ENCODE measurements at places on chromosomes 5 and 9.

- no peak for DNase-seq
Measured at GRCh38 chr5:145936401-145937131, at the start of gene SH3RF2. Gene SH3RF2, plus strand, starts transcription at chr5:145936578. Its CDS starts 1,351 bp downstream, at chr5:145937929.

DNA sequence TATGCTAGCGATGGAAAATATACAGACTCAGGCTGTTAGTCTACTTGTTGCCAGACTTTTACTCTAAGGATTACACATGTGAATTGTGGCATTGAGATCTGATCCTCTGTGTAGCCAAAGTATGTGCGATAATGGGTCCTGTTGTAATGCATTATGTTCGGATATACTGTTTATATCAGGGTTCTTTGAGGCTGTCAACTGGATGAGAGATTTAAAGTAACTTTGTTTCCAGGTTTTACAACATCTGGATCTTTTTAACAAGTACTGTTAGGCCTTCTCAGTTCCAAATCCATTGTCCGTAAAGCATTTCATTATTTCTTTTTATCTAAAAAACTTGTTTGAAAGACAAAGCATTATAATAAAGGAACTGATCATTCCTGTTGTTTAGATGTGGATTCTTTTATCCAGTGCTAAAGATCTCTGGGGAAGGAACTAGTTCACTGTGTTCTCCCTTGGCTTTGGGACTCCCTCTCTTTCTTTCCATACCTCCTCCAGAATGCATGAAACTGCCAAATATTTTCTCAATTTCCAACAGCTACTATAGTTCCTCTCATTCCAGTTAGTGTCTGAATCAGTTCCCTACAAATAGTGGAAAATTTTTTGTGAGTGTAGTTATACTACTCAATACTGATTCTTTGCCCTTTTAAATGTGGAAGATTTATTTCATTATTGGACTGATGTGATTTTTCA lies 68.8 kb downstream of the HACD4 start:
- DNase-seq, result no peak

GRCh38 chr9:28970241-28970654 lies 1397.0 kb upstream of the C9orf72 start:
- DNase-seq, result no peak

- no peak for DNase-seq
Measured at GRCh38 chr9:86082870-86083269, 16.5 kb downstream of the GOLM1 start.

DNA sequence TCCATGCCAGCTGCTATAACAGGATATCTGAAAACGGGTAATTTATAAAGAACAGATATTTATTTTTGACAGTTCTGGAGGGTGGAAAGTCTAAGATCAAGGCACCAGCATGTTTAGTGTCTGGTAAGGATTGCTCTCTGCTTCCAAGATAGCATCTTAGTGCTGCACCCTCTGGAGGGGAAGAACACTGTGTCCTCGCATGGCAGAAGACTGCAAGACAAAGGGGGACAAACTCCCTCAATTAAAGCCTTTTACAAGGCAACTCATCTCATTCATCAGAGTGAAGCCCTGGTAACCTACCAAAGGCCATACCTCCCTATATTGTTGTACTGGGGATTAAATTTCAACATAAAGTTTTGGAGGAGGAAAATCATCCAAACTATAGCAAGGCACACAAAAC lies 298.9 kb upstream of the EDIL3 start:
- DNase-seq, result no peak

- no peak for DNase-seq
Measured at GRCh38 chr9:104896131-104896530, 31.8 kb downstream of the ABCA1 start.

DNA sequence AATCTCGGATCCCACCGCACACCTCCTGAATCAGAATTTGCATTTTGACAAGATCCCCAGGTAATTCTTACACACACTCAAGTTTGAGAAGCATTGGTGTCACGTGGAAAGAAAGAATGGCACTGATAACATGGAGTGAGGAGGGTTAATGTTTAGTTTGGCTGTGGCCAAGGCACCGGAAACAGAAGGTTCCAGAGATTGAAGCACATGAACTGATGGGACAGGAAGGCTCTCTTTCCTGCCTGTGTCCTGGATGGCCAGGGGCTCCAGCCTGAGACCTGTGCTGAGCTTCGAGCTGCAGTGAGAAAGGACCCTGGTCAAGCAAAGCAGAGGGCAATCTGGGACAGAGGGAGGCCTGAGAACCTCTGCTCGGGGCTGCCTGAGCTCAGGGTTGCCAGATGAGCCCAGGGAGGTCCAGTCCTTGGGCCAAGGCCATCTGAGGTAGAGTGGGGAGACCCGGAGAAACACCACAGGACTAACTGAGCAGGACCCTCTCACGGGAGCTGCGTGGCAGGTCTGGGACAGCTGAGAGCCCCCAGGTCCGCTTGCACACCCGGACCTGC lies 27.3 kb downstream of the AFAP1L1 start:
- DNase-seq, result no peak

DNA sequence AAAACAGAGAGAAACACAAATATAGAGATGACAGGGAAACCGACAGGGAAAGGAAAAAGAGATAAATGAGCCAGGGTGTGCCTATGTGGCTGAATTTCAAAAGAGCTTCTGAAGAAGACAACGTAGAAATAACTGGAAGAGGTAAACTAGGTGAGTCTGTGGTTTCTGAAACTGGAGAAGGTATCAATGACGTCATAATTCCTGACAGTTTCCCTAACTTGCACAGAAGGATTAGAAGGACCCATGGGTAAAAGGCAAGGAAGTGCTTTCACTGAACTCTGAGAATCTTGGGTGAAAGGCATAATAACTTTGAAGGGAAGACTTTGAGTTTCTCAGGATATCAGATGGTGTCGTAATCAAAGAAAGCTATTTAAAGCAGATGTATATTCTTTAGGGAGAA lies 790.8 kb upstream of the NUDT12 start:
- no peak for DNase-seq

- DNase-seq, result no peak
Measured at GRCh38 chr5:57532513-57533497, 50.2 kb upstream of the ACTBL2 start.

DNA sequence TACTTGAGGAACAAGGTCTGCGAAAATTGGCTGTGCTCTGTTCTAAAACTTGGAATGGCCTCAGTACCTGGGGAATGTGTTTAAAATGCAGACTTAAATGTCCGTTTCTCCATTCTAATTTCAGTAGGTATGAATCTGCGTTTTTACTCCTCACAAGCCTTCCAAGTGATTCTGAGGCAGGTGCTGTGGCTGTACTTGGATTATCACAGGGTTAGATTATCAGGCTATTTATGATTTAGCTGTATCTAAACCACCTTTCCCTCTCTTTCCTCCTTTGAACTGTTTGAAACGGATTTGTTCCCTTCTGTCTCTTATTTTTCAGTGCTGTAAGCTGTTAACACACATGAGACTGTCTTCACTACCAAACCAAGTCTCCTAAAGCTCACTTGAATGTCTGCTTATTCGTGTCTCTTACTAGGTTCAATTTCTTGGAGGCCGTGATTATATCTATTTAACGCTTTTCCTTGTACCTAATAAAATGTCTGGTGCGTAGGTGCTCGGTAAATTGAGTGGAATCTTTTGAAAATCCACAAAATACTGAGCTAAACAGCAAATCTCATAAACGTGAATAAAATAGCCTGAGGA lies 714 bp upstream of the CETN3 start:
- DNase-seq, result no peak

DNA sequence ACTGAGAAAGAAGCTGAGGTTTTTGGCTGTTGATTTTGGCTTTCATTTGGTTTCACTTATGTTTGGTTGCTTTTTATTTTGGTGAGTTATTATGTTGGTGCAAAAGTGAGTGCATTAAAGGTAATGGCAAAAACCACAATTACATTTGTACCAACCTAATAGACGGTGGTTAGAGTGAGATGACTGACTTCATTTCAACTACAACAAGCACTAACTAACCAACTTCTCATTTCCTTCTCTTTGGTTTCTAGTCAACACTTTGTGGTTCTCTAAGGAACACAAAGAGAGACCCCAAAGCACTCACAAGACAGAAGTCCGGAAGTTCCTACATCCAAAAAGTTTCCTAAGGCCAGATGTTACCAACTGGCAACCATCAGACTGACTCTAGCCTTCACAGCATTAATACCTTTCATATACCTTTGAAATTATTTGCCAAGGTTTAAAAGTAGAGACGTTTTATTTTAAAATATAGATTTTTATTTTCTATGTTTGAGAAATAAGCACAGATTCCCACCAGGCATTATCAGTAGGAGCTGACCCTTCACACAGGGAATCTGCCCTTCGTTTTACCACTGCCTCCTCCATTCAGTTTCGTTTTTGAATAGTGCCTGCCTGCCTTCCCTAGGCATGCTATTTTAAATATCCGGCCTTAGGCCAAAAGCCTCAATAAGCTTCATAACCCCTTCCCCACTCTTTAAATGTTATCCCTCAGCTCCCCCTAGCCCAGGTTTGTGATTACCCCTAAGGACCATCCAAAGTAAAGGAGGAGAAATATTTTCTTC lies 301.1 kb upstream of the PTGER4 start:
- DNase-seq, result no peak

DNA sequence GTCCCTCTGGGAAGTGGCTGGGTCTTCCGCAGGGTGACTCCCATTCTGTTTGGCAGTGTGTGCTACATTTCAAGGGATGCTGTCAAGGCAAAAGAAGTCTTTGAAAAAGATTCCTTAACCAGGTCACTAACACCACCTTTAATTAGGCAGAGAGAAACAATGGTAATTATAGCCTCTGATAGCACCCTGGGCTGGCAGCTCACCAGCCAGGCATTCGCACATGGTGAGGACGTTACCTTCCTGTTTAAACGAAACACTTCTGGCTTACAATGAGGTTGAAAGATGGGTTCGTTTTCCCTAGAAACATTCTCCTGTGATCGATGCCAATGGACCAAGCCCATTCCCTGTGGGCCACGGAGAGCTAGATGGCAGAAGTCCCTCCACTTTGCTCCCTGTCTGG lies 230.1 kb upstream of the PANK3 start:
- DNase-seq, result no peak

GRCh38 chr5:158814521-158814920 lies 285.2 kb downstream of the EBF1 start:
- DNase-seq, result no peak

DNA sequence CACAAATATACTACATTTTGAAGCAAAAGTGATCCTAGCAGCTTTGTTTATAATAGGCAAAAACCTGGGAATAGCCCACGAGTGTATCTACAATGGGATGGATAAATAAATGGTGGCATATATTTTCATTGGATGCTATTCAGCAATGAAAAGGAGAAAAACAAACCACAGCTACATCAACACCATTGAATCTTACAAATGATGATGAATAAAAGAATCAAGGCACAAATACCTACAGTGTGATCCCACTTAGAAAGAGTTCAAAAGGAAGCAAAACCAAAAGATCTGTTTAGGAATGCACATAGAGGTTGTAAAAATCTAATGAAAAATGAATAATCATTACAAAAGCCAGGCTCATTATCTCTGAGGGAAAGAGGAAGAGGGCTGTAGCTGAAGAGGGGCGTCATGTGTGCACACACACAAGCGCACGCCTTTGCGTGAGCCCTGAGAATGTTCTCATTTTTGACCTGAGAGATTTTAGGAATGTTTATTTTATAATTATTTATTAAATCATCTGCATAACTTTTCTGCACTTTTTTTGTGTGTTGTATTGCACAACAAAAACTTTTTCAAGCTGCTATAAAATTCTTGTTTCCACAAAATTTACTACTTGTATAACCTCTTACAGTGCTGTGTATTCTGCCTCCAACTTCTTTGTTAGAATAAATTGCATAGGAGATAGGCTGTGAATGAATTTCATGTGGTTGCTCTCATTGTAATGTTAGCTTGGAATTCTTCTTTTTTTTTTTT lies 5.9 kb upstream of the RHOBTB3 start:
- DNase-seq, result no peak

GRCh38 chr9:129885670-129886106 lies 50.4 kb downstream of the USP20 start:
- peak; percentile 77 for DNase-seq

- DNase-seq, result no peak
Measured at GRCh38 chr9:132769906-132770769, 99.9 kb downstream of the GTF3C4 start.

GRCh38 chr5:167967494-167968177 lies 323.8 kb upstream of the WWC1 start:
- no peak for DNase-seq

- no peak for DNase-seq
Measured at GRCh38 chr9:133763272-133764183, 25.4 kb upstream of the SARDH start.

- no peak for DNase-seq
Measured at GRCh38 chr5:81537905-81538547, 144.1 kb upstream of the ACOT12 start.

DNA sequence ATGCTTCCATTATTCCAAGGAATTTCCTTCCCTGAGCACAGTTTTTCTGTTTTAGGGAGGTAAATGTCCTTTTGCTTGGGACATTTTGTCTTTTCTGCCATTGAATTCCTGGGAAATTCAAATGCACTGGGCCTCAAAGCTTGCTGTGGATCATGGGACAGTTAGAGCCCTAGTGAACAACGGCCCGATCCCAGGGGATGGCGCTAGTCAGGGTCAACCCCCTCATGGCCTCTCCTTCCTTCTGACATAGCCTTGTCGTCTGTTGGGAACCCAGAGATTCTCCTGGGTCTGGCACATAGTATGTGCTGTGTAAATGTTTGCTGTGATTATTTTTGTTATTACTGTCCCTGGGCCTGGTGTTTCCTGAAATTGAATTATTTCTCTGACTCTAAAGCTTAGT lies 30.7 kb upstream of the COL15A1 start:
- no peak for DNase-seq

DNA sequence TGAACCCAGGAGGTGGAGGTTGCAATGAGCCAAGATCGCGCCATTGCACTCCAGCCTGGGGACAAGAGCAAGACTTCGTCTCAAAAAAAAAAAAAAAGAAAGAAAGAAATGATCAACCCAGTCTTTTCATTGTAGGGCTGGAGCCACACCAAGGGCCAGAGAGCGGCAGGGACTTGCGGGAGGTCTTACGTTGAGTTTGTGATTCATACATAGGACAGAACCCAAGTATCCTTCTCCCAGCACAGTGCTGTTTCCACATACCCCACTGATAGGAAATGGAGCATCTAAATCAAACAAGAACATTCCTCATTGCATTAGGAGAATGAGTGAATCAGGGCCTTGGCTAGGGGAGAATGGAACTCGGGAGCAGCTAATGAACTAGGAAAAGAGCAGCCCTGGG lies 3.5 kb upstream of the TNIP1 start:
- DNase-seq, result no peak

- DNase-seq, result no peak
Measured at GRCh38 chr5:67805666-67806348, 409.7 kb upstream of the PIK3R1 start.

GRCh38 chr5:179615203-179615602 lies 8.3 kb downstream of the HNRNPH1 start:
- DNase-seq, result no peak
